ENCODE measurements at places on chromosomes 13 and 19.
A peak's percentile ranks its signal among the peaks of the same experiment; 100 is the strongest.

- DNase-seq, result peak; percentile 49
Measured at GRCh38 chr13:75904012-75904411, 267.9 kb downstream of the LMO7 start.

- DNase-seq, result no peak
Measured at GRCh38 chr19:43506629-43507028, 2.1 kb upstream of the PHLDB3 start.

- DNase-seq, result no peak
Measured at GRCh38 chr13:59643364-59643841, 520.3 kb downstream of the DIAPH3 start.

DNA sequence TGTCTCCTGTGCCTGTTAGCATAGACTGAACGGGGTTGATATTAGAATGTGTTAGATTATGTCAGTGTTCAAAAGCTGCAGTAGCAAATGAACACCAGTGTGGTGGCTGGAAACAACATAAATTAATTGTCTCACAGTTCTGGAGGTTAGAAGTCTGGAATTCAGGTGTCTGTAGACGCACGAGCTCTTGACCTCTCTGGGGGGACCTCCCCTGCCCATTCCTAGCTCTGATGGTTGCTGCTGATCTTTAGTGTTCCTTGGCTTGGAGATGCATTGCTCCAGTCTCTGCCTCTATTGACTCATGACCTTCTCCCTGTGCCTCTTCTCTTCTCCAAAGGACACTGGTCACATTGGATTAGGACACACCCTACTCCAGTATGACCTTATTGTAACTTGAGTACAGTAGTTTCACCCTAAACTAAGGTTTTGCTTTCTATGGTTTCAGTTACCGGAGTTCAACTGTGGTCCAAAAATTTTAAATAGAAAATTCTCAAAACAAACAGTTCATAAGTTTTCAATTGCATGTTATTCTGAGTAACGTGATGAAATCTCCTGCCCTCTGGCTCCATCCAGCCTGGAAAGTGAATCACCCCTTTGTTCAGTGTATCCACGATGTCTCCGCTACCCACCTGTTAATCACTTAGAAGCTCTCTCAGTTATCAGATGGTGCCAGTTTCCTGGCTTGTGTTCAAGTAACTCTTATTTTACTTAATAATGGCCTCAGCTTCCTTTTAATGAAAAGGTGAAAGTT lies 273.2 kb downstream of the MYO16 start:
- no peak for DNase-seq

GRCh38 chr13:97540696-97541095 lies 106.7 kb downstream of the RAP2A start:
- peak; percentile 31 for DNase-seq

DNA sequence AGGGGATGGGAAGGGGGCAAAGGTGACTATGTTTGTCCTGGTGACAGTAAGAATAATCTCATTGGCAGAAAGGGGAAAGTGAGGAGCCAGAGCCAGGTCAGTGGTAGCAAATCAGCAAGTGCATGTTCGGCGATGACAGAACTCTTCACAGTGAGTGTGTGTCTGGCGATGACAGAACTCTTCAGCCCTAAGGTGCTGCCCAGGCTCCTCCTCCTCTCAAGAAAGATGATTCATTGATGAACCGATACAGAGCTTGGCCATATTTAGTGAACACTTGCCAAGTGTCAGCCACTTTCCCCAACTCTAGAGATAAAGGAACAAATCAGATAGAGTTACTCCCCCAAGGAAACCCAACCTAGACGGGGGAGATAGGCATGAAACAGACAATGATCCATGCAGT lies 199.3 kb upstream of the UBL3 start:
- DNase-seq, result no peak

GRCh38 chr19:18298601-18299000 lies 17.2 kb upstream of the JUND start:
- DNase-seq, result no peak

- DNase-seq, result no peak
Measured at GRCh38 chr19:28715157-28715556, 497.8 kb downstream of the UQCRFS1 start.

DNA sequence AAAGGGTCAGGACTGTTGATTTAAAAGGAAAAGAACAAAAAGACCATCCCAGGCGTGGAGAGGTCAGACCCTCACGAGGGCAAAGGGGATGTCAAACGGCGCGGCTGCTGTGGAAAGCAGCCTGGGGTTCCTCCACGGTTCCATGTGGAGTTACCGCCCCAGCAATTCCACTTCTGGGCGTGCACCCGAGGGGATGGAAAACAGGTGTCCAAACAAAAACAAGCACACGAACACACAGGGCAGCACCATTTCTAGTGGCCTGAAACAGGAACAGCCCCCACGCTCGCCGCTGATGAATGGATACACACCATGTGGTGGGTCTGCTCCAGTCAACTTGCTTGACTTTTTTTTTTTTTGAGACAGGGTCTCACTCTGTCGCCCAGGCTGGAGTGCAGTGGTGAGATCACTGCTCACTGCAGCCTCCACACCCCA lies 11.2 kb downstream of the AP3D1 start:
- DNase-seq, result no peak

GRCh38 chr13:31639443-31640163 lies 99.7 kb upstream of the RXFP2 start:
- DNase-seq, result no peak

DNA sequence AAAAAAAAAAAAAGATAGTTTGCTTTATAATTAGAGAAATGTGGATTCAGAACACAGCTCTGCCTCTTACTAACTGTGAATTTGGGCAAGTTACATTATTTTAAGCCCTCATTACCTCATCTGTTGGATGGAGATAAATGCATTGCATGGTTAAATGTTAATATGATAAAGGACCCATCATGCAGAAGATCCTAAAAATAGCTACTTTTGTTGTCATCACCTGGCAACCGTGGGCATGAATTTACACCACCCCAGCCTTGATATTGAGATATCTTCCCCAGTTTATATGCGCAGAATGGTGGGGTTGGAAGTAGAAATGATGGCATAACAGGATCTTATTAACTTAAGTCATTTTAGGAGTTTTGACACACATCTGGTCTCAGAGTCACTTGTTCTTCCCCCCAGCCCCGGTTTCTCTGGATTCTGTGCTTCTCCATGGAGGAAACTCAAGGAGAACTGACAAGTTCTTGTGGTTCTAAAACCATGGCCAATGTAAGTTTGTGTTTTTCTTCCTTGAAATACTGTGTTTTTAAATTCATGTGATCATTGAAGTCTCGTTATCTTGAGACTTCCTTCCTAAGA lies 8.9 kb downstream of the ZNF546 start:
- no peak for DNase-seq

DNA sequence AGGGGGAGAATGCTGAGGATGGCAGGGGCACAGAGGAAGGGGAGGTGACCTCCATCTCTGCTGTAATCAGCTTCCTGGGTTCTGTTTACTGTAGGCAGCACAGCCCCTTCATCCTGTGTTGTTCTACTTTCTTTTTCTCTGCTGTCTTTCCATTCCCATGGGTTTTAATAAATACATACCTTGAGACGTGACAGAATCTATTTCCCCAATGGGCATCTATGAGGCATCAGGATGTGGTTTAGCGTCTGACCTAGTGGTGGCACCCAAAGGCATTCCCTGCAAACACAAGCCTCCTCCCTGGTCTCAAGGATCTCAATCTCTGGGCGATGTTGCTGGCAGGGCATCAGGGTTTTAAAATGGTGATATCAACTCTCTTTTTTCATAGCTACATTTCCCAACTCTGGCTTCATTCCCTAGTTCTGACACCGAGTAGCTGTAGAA lies 60.8 kb downstream of the ALOX5AP start:
- DNase-seq, result no peak

DNA sequence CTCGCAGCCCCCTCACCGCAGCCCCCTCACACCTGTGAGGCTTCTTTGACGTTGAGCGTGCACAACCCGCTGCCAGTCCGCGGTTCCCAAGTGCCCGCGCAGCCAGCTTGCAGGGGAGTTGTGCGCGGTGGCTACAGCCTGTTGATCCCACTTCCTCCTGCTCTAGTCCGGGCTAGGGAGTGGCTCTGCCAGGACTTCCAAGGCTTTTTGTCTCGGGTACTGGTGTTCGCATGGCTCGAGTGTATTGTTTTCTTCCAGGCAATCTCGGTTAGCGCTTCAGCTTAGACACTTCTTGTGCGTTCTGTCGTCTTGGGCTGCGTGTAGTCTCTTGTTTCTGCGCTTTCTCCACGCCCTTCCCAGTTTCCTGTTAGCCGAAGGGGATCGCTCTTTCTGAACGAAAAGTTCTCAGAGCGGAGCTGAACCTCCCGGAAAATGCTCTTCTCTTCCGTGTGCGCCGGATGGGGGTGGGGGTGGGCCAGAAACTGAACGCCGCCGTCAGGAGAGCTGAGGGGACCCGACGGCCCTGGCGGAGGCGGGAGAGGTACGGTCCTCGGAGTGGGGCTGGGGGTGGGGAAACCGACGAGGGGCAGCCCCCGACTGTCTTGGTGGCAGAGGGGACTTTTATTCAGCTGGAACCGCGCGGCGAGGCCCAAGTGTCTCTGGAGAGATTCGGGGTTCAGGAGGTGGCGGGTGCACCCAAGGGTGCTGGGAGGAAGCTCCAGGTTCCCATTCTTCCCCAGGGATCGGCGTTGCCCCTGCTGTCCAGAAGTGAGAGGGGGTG lies 697 bp upstream of the DGKH start:
- DNase-seq, result peak; percentile 72

DNA sequence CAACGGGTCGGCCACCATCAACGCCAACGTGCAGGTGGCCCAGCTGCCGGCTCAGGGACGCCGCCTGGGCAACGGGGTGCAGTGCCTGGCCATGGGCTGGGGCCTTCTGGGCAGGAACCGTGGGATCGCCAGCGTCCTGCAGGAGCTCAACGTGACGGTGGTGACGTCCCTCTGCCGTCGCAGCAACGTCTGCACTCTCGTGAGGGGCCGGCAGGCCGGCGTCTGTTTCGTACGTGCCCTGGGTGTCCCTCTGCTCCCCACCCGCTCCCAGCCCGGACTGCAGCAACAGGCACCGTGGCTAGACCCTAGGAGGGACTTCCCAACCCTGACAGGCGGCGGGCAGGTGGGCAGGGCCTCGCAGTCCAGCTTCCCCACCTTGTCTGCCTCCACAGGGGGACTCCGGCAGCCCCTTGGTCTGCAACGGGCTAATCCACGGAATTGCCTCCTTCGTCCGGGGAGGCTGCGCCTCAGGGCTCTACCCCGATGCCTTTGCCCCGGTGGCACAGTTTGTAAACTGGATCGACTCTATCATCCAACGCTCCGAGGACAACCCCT lies 3.5 kb downstream of the ELANE start:
- DNase-seq, result no peak
